ENCODE measurements at places on chromosomes 5 and 9.

DNA sequence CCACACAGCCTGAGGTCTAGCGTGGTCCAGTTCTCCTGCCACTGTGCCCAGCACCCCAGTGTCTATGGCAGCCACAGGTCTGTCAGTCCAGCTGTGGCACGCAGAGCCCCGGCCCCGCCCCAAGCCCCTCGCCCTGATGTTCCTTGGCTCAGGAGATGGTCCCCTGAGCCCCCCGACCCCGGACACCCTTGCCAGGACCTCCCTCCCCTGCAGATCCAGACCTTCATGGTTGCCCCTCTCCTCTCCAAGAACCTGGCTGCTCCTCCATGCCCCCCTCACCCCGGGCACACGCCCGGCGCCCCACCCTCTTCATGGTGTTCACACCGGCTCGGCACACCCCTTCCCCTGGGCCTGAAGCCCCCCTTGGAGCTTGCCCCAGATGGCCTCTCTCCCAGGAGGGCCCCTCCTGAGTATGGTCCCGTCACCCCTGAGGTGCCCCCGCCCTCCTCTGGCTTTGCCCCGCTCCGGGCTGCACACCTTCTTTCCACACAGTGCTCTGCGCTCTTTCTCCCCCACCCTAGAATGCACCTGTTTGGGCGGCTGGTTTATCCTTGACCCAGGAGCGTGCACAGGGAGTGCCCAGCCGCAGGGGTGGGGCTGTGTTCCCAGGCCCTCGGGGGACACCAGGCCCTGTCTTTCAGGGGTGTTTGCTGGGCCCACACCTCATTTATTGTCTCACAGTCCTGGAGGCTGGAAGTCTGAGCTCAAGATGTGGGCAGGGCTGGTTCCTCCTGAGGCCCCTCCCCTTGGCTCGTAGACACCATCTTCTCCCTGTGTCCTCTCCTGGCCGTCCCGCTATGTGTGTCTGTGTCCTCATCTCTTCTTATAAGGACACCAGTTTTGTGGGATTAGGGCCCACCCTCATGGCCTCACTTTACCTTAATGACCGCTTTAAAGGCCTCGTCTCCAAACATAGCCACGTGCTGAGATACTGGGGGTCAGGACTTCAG is 37.6 kb downstream of the KCNT1 start:
- no peak for DNase-seq

DNA sequence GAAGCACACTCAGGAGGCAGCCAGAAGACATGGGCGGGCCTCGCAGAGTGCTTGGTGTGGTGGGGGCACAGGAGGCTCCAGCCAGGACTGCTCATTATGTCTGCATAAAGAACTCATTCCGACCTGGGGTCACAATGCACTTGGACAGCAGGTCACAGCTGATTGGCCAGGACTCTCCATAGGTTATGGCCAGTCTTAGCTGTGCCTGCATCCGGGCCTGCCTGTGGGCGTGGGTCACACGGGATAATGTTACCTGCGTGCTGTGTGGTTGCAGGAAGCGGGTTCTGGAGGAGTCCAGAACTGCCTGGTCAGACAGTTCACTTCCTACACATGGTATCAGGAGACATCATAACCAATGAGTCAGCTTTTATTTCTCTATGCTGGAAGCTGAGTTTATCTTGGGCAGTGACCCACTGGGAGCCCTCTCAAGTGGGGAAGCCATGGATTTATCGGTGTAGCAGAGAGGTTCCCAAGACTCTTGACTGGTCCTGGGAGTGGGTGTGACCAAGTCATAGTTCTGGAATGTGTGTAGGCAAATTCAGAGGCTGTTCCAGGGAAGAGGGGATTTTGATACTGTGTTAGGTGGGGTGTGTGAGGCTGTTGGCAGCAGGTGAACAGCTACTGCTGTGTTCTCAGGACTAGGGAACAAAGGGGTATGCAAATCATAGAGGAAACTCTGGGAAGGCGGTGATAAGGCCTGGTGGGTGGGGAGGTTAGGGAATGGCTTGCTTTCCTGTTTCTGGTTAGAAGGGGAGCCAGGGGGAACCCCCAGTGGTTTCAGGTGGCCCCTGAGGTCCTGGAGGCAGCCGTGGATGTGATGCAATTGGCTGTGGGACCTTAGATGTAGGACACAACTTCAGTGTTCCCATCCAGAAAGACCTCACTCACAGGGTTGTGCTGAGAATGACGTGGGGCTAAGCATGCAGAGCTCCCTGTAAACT is 51.3 kb downstream of the ARHGEF37 start:
- peak; percentile 89 for DNase-seq

GRCh38 chr9:103811462-103811861 is 282.6 kb upstream of the SMC2 start:
- no peak for DNase-seq

- DNase-seq, result no peak
Observed at GRCh38 chr9:116715751-116716150, 28.6 kb downstream of the TRIM32 start.

DNA sequence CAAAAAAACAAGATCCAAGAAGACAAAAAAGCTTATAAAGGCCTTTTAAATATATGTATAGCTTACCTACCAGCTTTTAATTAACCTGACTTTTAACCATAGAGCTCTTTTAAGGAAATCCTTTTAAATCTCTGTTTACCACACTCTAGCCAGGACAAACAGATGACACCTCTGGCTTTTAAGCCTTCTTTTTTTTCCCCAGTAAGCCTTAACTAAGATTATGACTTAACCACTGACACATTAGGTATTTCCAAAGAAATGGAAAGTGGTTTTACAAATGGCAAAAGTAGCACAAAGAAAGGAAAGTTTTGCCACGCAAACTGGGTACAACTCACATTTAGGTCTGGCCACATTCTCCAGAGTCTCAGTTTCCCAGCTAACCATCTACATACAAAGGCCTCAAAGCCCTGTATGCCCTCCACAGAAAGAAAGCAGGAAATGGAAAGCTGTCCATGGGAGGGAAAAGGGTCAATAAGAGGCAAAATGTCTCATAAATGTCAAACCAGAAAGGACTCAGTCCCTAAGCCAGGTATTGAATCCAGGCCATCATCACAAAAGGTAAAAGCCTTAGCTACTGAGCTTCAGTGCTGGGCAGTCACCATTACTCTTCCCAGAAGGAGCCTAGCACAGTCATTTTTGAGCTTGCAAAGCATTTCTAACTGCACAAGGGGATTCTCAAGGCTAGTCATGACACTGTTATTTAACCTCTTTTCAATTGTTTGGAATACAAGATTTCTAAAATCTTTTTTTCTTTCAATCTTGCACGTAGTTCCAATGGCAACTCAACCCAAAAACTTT is 19.7 kb downstream of the TMEM161B start:
- no peak for DNase-seq

- DNase-seq, result no peak
Observed at GRCh38 chr5:81850501-81851357, 99.8 kb upstream of the SSBP2 start.

DNA sequence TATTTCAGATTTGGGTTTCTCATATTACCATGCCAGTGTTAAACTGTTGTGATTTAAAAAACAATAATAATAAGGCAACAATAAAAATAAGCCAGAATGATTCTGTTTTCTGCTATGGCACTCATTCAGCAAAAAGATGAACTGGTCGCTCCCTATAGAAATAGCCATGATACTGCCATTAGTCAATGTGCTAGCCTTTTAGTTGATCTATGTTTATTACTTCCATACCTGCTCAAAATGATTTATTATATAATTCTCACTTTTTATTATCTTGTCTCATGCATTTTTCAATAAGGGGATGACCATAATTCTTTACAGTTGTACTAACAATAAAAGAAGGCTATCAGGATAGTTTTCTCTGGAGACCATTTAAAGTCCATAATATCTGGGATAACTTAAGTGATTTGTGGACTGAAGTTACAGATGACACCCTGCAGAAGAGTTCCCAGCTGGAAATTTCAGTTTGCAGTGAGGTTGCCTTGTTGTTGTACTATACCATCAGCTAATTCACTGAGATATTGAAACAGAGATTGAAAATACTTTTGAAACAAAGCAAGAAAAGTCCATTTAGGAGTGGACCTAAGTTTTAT is 334.3 kb downstream of the GABRB2 start:
- DNase-seq, result no peak

- no peak for DNase-seq
Observed at GRCh38 chr9:134301387-134302129, 24.7 kb upstream of the RXRA start.
